T-cell (primary cell): ENCODE measurements at places on chromosomes 5 and 9. TPM values are rescaled to one million over a fixed set of nuclear protein-coding genes. Genes with fewer than 3 reads are reported as not detected.

The EGR1 gene
- total RNA-seq = 8.0 TPM

The PROB1 gene
- 1.7 TPM for total RNA-seq

The SLC24A2 gene
- total RNA-seq = not detected

The PDE6A gene
- total RNA-seq = not detected

The SPATA31E1 gene
- total RNA-seq = not detected

The PTGES gene
- total RNA-seq = not detected

- no peaks in the 10 kb centered on the region for H3K4me1 ChIP-seq
- DNase-seq = no peak
- H3K27ac ChIP-seq = no peak overlapping the region
- no peaks in the 10 kb centered on the region for H3K36me3 ChIP-seq
- H3K4me3 ChIP-seq = no peak overlapping the region
- H3K27me3 ChIP-seq = no peaks in the 10 kb centered on the region
Observed at GRCh38 chr5:36367524-36367923, 65.8 kb upstream of the RANBP3L start.

- no peak overlapping the region for H3K4me3 ChIP-seq
- no peaks in the 10 kb centered on the region for H3K27me3 ChIP-seq
- no peaks in the 10 kb centered on the region for H3K4me1 ChIP-seq
- no peaks in the 10 kb centered on the region for H3K36me3 ChIP-seq
- DNase-seq = no peak
Observed at GRCh38 chr5:89729623-89730301, 679.8 kb downstream of the CETN3 start.

DNA sequence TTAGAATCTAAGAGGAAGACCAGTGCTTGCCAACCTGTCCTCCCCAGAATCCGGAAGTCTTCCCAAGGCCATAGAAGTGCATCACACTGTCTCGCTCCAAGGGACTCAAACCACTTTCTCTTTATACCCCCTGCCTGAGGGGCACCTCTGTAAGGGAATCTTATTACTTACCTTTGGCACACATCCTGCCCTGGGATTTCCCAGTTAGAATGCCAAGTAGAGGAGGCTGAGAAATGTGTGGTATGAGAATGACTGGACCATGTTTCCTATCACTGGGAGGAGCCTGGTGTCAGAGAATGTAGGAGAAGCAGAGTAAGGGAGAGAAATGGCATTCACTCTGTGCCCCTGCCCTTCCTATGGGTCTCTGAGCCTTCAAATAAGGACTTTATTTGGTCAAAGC, 85.8 kb downstream of the AOPEP start:
- no peaks in the 10 kb centered on the region for H3K27me3 ChIP-seq
- H3K4me3 ChIP-seq = no peak overlapping the region
- no peak overlapping the region for H3K27ac ChIP-seq

DNA sequence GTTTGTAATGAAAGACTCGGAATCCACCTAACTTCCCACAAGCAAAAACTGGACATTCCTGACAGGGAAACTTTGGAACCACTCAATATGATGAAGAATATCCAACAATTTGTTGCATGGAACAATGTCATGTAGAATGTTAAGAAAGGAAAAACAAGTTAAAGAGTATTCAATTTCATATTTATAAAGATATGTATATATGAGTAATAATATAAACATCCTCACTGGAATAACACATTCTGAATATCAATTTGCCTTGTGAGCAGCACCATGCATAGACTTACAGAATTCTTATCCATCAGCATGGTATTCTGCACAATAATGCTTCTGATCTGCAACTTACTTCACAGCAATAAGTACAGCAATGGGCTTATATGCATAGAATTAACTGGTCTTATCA, 650.3 kb downstream of the SEMA5A start:
- no peak overlapping the region for H3K27ac ChIP-seq
- H3K4me3 ChIP-seq = no peak overlapping the region
- no peaks in the 10 kb centered on the region for H3K27me3 ChIP-seq
- H3K4me1 ChIP-seq = no peaks in the 10 kb centered on the region
- no peak for DNase-seq

DNA sequence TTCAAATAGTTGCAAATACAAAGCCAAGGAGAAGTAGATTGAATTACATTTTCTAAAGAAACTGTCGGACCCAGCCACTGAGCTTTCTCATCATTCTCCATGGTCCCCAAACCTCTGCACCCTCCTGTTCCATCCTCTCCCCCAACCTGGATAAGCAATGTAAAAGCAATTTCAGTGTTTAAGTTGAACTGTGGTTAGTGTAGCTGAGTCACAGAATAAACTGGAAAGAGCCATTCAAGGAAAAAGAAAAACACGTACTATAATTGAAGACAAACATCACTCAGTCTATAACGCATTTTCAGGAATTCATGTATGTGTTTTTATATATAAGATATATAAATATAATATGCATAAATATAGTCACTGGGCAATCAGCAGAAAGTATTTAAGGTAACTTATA, 54.1 kb upstream of the TMEM161B start:
- H3K36me3 ChIP-seq = no peaks in the 10 kb centered on the region
- H3K27me3 ChIP-seq = no peaks in the 10 kb centered on the region
- no peak overlapping the region for H3K4me3 ChIP-seq
- DNase-seq = no peak
- no peaks in the 10 kb centered on the region for H3K4me1 ChIP-seq

DNA sequence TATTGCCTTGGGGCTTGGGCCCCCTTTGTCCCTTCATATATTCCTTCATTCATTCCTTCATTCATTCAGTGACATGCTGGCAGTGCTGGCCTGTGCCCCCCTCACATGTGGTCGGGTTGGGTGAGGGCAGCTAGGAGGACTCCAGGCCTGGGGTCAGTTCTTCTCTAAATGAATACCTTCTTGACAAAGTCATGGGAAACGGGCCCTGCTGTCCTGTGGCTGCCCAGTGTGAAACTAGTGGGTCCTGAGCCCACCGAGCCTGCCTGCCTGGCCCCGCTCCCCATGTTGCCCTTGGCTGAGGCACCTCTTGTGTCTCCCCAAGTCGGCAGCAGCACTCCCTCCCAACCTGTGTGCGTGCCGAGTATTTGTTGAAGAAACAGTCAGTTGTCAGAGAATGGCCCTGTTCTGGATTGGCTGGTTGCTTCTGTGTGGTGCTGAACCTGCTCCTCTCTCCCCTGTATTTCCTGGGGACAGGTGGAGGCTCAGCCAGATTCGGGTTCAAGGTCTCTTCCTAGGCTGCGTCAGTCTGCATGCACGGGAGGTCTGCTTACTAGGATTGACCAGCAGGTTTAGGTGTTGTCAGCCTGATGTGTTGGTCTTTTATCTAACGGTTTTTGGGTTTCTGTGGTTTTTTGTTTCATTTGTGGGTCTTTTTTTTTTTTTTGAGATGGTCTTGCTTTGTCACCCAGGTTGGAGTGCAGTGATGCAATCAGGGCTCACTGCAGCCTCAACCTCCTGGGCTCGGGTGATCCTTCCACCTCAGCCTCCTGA, 3.0 kb upstream of the CEL start:
- H3K4me1 ChIP-seq = peaks cover 49% of the 10 kb centered on the region
- no peaks in the 10 kb centered on the region for H3K27me3 ChIP-seq
- DNase-seq = no peak
- no peak overlapping the region for H3K27ac ChIP-seq
- no peak overlapping the region for H3K4me3 ChIP-seq

GRCh38 chr5:150438873-150439546, 10.5 kb downstream of the RPS14 start:
- DNase-seq = no peak
- peaks cover 9% of the 10 kb centered on the region for H3K36me3 ChIP-seq
- no peak overlapping the region for H3K27ac ChIP-seq
- no peaks in the 10 kb centered on the region for H3K27me3 ChIP-seq
- H3K4me1 ChIP-seq = peaks cover 2% of the 10 kb centered on the region

DNA sequence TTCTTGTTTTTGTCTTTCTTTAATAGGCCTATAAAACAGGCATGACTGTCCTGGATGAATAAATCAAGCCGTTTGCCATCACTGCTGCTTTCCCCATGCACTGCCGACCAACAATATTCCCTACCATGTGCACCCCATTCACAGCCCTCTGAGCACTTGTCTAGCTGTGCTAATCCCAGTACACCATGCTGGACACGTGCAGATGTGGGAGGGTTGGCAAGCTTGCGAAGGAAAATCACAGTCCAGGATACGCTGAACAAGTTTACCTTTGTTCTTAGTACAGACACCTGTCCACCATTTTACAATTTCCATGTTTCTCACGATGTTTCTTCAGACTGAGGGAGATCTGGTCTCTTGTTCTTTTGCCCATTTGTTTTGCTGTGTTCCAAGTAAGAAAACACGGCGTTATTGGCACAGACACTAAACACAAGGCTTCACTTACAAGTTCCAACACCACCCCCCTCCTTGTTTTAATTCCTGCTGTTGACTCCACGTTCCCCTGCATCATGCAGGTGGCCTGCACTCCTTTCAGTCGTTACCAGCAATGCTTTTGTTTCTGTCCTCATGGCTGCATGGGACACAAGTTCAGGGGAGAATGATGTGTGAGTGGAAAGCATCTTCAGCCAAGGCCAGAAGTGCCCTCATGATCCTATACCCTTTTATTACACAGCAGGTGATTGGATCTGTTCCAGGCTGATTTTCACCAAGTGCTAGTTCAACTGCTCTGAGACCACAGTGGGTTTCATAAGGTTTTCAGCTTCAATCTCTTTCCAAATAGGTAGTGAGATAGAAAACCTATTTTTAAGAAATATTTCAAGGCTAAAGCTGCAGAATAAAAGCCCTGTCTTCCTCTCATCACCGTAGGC, 608.9 kb downstream of the IRX1 start:
- H3K4me3 ChIP-seq = no peak overlapping the region
- H3K27me3 ChIP-seq = no peaks in the 10 kb centered on the region
- DNase-seq = no peak

GRCh38 chr5:88245241-88245892, 23.3 kb downstream of the TMEM161B start:
- no peak overlapping the region for H3K4me3 ChIP-seq
- H3K27ac ChIP-seq = no peak overlapping the region
- peaks cover 7% of the 10 kb centered on the region for H3K4me1 ChIP-seq
- H3K36me3 ChIP-seq = no peaks in the 10 kb centered on the region
- no peaks in the 10 kb centered on the region for H3K27me3 ChIP-seq

DNA sequence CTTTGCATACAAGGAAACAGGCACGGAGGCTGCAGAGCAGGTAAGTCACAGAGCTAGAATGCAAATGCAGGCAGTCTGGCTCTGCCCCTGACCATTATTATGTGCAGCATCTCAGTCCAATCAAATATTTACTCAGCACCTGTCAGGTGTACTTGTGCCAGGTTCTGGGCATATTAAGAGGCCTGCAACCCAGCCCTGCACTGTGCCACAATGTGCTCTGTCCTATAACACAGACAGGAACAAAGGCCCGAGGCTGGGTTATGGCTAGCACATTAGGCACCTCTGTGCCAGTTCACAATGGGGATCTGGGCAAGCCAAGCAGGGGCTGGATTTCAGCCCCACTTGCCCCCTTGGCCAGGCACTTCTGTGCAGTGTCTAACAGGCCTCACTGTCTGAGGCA, 14.0 kb downstream of the ARL15 start:
- H3K27ac ChIP-seq = no peak overlapping the region
- H3K4me1 ChIP-seq = no peaks in the 10 kb centered on the region
- no peak for DNase-seq
- H3K4me3 ChIP-seq = no peak overlapping the region

DNA sequence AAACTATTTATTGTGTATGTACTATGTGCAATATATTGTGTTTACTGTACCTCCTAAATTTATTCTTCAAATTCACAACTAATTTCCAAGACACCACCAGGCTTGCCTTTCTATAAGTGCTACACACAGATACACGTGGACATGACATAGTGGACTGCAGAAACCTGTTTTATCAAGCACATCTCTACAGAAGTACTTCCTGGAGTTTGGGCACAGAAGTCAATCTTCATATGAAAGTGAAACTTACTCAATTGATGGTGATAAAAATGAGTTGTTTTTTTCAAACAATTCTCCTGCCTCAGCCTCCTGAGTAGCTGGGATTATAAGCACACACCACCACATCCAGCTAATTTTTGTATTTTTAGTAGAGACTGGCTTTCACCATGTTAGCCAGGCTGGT, 57.6 kb downstream of the NLN start:
- no peak overlapping the region for H3K27ac ChIP-seq
- no peaks in the 10 kb centered on the region for H3K27me3 ChIP-seq
- no peak for DNase-seq
- H3K4me3 ChIP-seq = no peak overlapping the region
- H3K4me1 ChIP-seq = no peaks in the 10 kb centered on the region

GRCh38 chr5:153485641-153486040, 4.8 kb upstream of the GRIA1 start:
- no peaks in the 10 kb centered on the region for H3K27me3 ChIP-seq
- H3K27ac ChIP-seq = no peak overlapping the region
- no peak overlapping the region for H3K4me3 ChIP-seq
- DNase-seq = no peak
- H3K4me1 ChIP-seq = no peaks in the 10 kb centered on the region

DNA sequence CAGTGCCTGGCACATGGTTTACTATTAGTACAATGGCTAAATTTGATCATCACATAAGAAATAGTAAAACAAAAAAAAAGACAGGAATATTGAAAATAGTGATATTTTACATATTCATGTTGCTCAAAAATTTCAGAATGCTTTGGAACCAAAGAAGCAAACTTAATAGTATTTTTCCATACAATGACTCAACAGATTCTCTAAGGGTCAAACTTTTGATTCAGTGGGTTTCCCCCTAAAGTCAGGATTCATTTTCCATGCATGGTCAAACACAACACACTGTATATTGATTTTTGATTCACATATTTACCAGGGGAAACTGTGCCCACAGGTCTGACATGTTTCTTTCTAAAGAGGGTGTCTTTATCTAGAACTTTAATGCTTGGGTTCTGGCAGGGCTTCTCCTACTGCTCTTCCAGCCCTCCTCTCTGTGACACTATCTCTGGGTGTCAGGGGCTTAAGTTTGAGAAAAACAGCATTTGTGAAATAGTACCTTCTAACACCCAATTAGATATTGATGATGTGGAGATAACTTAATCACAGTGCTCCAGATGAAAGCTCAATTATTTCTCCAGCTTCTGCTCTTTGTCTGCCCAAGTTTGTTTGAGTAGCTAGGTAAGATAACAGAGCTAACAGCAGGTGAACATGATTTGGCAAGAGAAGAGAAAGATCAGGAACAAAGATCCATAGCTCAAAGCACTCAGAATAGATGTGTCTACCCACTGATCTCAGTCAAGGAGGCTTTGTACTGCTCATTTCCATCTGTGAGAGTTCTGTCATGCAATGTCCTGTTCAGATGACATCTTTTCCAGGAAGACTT, 35.5 kb upstream of the ELL2 start:
- no peak overlapping the region for H3K27ac ChIP-seq
- no peak overlapping the region for H3K4me3 ChIP-seq

- no peaks in the 10 kb centered on the region for H3K36me3 ChIP-seq
- peaks cover 8% of the 10 kb centered on the region for H3K4me1 ChIP-seq
- no peak for DNase-seq
- no peaks in the 10 kb centered on the region for H3K27me3 ChIP-seq
Observed at GRCh38 chr5:1413211-1413610, 32.0 kb downstream of the SLC6A3 start.

DNA sequence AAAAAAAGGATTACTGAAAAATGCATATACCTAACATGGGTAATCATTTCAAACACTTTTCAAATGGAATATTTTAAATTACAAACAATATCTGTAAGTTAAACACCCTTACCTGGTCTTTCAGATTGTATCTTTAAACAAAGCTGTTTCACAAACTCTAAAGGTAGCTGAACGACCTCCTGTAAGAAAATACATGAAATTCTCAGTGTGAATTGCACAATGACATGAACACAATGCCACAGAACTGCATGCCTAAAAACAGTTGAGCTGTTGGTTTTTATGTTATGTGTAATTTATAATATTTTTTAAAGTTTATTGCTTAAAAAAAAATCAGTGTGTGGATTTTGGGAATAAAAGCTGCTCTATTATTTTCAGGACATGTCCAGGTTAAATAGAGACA, 17.5 kb downstream of the IPPK start:
- H3K27me3 ChIP-seq = no peaks in the 10 kb centered on the region
- peaks cover 25% of the 10 kb centered on the region for H3K36me3 ChIP-seq
- no peaks in the 10 kb centered on the region for H3K4me1 ChIP-seq
- no peak overlapping the region for H3K27ac ChIP-seq
- no peak overlapping the region for H3K4me3 ChIP-seq
